ENCODE measurements at places on chromosomes 2 and 18.

GRCh38 chr2:43266711-43267111 lies 40.3 kb upstream of the ZFP36L2 start:
- DNase-seq = no peak

- no peak for DNase-seq
Measured at GRCh38 chr2:235863414-235863813, 304.8 kb downstream of the GBX2 start.

DNA sequence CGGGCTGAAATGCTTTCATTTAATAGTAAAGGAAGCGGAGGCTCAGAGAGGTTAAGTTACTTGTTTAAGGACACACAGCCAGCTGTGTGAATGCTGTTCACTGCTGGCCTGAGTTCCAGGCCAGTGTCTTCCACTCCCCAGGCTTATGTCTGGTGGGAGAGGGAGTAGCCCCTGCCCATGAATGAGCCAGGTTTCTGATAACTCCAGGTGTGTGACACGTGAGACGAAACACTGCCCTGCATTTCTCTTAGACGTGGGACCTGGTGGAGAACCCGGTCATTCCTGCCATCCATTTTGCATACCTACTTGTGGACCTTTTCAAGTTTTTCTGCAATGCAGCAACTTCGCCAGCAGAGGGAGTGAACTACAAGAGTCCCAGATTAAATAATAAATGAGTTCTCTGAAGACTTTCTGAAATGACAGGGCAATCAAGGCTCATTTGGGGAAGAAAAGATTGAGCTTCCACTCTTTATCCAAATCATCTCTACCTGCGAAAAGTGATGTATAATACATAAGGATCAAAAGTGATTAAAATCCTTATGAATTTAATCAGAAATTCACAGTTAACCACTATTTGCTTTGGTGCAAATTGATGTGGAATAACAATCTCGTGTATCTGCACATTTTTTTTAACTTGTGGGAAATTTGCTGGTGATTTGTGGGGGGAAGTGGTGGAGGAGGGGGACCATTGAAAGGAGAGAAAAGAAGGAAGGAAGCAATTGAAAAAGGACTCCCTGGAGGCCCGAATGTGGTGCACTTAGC lies 79.4 kb upstream of the ASB18 start:
- DNase-seq = peak; percentile 65

GRCh38 chr2:224894356-224894755 lies 147.9 kb downstream of the DOCK10 start:
- peak; percentile 64 for DNase-seq

- no peak for DNase-seq
Measured at GRCh38 chr2:41994233-41994637, 53.6 kb upstream of the PKDCC start.

DNA sequence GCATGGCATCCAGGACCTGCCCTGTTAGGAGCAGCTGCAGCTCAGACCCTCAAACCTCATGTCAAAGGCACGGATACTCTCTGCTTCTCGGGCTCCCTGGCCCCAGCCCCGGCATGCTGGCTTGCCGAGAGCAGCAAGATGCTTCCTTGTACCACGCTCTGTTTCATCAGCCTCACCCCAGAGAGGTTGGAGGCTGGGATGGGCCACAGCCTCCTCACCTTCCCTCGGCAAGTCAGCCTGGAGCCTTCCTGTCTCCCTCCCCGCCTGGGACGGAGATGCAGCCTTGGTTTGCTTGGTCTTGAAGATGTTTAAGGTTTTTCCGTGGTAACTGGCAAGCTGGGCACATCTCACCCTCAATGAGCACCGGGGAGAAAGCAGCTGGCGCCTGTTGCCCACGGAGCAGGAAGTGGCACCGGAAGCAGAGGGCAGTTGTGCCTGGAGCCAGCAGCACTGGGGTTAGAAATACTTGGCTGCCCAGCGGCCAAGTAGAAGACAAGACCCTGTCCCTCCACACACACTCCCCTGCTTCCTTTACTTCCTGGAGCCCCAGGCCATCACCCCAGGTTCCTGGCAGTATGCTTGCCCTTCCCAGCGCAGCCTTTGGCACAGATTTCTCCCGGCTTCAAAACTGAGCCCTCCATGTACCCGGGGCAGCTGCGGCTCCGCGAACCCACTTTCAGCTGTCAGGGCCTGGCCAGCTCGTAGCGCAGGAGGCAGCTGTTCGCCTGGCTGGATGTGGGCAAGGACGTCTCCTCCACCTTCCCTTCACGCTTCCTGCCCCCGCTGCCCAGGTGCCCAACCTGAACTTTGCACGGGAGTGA lies 17.4 kb downstream of the FBLN7 start:
- DNase-seq = peak; percentile 60

DNA sequence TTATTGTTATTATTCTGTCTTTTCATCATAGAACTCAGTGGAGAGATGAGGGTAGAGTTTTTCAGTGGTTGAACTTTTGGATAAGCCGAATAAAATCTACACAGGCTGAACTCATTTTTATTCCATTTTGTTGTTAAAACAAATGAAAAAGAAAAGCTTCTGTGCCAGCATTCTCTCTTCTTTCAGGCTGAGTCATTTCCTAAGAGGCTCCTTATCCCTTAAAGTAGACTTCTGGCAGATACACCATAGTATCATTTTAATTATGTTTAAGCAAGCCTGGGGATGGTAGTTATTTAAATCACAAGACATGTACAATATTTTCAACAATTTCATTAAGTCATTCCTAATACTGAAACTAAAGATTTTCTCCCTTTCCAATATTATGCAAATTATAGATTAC lies 1364.0 kb upstream of the NRXN1 start:
- DNase-seq = no peak

- no peak for DNase-seq
Measured at GRCh38 chr2:217437290-217437870, 565.4 kb downstream of the TNS1 start.

DNA sequence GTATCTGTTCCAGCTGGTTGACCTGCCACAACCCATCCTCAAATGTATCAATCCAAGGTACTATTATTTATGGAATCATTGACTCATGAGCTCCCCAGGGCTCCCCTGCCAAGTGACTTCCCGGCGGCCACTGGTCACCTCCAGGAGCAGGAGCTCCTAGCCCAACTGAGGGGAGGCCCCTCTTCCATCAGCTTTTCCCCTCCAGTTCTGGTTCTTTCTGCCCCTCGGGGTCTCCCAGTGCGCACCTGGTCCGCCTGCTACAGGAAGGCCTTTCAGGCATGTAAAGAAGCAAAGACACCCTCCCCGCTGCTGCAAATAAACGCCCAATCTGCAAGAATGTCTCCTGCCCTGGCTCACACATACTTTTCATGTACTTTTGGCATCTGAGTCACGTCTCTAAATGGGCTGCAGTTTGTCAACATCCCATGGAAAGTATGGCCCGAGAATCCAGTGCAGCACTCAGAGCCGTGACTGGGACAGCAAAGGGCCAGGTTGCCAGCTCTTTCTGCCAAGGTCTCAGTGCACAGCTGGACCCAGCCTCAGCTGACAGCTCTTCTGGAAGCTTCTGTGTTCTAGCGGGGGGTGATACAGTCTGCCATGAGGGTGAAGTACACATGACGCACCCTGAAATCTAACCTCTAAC lies 41.4 kb downstream of the KLHL29 start:
- DNase-seq = no peak

DNA sequence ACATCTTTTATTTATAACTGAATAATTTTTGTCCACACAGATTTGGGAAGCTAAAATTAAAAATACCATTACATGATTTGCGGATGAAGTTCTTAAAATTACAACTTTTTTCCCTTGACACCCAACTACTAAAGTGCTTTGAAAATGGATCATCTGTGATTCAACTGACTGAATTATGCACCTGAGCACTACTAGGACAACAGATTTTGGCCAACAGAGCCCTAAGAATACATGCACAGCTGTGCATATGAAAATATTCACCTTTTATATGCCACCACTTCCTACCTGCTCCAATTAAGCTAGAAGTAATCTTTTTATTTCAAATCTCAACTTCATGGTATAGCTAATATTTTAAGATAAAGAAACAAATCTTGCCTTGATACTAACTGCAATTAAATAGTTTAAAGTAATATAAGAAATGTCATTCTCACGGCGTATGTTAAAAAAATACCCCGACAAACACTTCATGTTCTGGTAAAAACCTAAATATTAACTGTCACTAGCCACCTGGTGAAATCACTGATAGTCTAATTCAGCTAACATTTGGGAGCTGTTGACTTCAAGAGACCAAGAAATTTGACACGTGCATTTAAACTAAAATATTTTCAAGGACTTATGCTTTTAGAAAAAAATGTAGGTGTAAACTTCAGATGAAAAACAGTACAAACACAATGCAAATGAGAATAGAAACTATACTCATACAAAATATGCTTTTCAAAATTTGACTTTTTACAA lies 153.7 kb downstream of the SRBD1 start:
- DNase-seq = no peak

DNA sequence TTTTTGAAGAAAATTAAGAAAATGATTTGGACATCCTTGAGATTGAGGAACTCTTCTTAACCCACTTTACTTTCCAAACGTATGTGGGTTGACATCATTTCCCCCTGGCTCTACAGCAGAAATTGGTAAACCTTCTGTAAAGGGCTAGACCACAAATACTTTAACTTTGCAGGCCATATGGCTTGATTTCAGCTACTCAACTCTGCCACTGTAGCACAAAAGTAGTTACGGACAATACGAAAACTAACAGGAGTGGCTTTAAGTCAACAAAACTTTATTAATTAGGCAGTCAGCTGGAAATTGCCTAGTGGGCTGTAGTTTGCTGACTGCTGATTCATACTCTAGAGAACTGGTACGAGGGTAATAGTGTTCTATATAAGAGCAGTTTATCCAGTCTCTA lies 83.2 kb upstream of the DTNB start:
- no peak for DNase-seq

DNA sequence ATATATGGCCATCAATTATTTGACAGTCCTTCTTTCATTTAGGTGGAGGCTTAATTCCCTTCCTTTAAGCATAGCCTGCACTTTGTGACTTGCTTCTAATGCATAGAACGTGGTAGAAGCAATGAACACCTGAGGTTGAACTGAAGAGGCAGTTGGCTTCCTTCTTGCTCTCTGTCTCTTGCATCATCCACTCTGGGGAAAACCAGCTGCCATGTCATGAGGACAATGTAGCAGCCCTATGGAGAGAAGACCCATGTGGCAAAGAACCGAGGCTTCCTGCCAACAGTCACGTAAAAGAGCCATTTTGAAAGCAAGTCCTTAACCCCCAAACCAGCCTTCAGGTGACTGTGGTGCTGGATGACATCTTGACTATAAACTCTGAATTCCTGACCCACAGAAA lies 46.8 kb downstream of the ATOH8 start:
- no peak for DNase-seq

- DNase-seq = no peak
Measured at GRCh38 chr2:15579641-15580040, 12.0 kb upstream of the DDX1 start.

Data from activated CD4-positive, alpha-beta T cell treated with anti-CD3 and anti-CD28 coated beads, Interleukin-10, Interleukin-2, amounts not matched to agents 100 ng/mL and 50 ng/mL, durations not matched to agents 16 hours and 8 hours (primary cell).